H4 (cell line): ENCODE measurements at places on chromosomes 6 and 20. TPM values are rescaled to one million over a fixed set of nuclear protein-coding genes. Genes with fewer than 3 reads are reported as not detected.

The COL21A1 gene
- 0.25 and 0.41 TPM in 2 replicates for total RNA-seq

GRCh38 chr20:2705931-2706645 lies 13.5 kb downstream of the EBF4 start:
- DNase-seq, result no peak

DNA sequence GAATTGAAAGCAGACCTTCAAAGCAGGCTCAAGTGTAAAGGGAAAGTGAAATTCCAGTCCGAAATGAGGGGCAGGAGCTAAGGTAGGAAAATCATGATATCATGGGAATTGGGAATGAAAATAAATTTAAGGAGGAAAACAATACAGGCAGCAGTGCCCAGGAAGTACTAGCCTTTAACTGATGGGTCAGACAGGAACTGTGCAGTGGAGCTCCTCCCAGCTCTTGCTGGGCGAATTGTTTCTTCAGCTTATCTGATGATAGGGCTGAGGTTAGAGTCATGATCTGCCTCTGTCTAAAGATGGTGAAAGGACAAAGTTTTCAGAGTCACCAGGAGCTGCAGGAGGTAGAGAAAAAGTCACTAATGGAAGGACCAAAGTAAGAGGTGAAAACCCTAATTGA lies 457.9 kb upstream of the PTCHD4 start:
- DNase-seq, result peak; percentile 10

The CDH4 gene
- 0.14 and 0.16 TPM in 2 replicates for total RNA-seq

GRCh38 chr20:49668181-49668877 lies 45.3 kb downstream of the B4GALT5 start:
- no peak for DNase-seq

GRCh38 chr20:36454698-36455427 lies 86.5 kb upstream of the MYL9 start:
- no peak for DNase-seq

GRCh38 chr6:148971031-148971927 lies 224.4 kb downstream of the UST start:
- DNase-seq, result no peak

GRCh38 chr6:56072856-56073255 lies 174.5 kb downstream of the COL21A1 start:
- peak; percentile 50 for DNase-seq

The FRK gene
- 0.21 and 0.39 TPM in 2 replicates for total RNA-seq

- DNase-seq, result no peak
Measured at GRCh38 chr6:154012852-154013251, 26.2 kb upstream of the OPRM1 start.

GRCh38 chr6:64712606-64713005 lies 994.4 kb downstream of the EYS start:
- no peak for DNase-seq

The RSPO3 gene
- total RNA-seq, result 0.10 TPM in 1 of 2 replicates, not detected in the other

- no peak for DNase-seq
Measured at GRCh38 chr6:140871911-140872310, 1260.8 kb upstream of the GJE1 start.

The SCRT2 gene
- not detected in 2 replicates for total RNA-seq

GRCh38 chr6:130882370-130882769 lies 55.2 kb downstream of the SMLR1 start:
- no peak for DNase-seq

DNA sequence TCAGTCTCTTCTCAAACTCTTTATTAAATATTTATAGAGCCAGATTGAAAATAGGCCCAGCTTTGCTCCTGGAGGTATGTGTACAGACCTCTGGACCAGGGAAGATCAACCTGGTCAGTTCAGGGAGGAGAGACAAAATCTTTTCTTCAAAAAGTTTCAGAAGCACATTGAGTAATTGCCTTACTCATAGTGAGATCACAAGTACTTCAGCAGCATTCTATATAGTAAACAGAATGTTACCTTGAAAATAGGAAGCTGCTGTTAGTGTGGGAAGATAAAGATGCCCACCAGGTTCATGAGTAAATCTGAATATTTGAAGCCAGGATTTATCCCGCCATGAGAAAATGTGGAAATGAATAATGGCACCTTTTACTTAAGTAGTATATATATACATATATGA lies 665.9 kb upstream of the CITED2 start:
- DNase-seq, result no peak

The LTB gene
- not detected in 2 replicates for total RNA-seq

DNA sequence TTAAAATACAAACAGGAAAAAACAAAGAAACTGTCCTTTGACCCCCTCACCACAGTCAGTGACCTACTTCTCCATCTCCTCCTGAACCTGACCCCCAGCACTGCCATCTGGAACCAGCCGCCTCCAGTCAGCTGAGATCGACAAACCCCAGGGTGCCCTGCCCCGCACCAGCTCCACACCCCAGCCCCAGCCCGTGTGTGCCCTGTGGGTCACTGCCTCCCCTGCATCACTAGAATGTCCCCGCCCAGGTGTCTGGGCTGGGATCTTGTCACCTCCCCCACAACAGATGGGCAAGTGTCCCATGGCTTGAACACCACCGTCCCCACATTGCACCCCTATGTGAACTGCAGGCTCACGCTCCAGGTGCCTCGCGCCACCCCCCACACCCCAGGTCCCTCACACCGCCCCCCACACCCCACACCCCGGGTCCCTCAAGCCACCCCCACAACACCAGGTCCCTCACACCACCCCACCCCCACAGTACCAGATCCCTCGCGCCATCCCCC lies 13.3 kb downstream of the TAF4 start:
- DNase-seq, result no peak

- no peak for DNase-seq
Measured at GRCh38 chr6:143098054-143098671, 37.5 kb downstream of the AIG1 start.

GRCh38 chr6:35417979-35418661 lies 34.0 kb upstream of the FANCE start:
- DNase-seq, result no peak

GRCh38 chr20:8807480-8808201 lies 261.2 kb upstream of the PLCB4 start:
- no peak for DNase-seq

The BICRAL gene
- 2.3 and 3.4 TPM in 2 replicates for total RNA-seq

The NCR2 gene
- total RNA-seq, result not detected in 2 replicates

- DNase-seq, result no peak
Measured at GRCh38 chr6:100266494-100267401, 198.0 kb downstream of the SIM1 start.

DNA sequence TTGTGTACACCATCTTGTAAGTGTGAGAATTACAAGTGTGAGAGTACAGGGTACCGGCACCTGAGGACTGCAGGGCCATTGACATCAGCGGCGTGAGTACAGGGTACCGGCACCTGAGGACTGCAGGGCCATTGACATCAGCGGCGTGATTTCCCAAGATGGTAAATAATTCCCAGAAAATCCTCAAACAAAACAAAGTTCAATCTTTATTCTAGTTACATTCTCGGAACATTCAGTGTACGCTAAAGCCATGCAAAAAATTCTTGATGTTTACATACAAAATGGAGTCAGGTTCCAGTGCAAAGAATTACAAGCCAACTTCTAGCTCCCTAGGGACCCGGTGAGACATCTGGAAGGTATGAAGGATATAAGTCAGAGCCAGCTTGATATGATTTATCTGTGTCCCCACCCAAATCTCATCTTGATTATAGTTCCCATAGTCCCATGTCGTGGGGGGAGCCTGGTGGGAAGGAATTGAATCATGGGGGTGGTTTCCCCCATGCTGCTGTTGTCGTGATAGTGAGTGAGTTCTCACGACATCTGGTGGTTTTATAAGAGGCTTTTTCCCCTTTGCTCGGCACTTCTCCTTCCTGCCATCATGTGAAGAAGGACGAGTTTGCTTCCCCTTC lies 172.7 kb downstream of the TTLL2 start:
- no peak for DNase-seq

The UNC93A gene
- not detected in 2 replicates for total RNA-seq

The CDH26 gene
- total RNA-seq, result 0.21 TPM in 1 of 2 replicates, not detected in the other

The VSX1 gene
- total RNA-seq, result not detected in 2 replicates

The CRYBG1 gene
- total RNA-seq, result 10.2 and 10.4 TPM in 2 replicates

The TMX4 gene
- total RNA-seq, result 21.8 and 27.4 TPM in 2 replicates

The NOL4L gene
- total RNA-seq, result 10.6 and 13.0 TPM in 2 replicates

DNA sequence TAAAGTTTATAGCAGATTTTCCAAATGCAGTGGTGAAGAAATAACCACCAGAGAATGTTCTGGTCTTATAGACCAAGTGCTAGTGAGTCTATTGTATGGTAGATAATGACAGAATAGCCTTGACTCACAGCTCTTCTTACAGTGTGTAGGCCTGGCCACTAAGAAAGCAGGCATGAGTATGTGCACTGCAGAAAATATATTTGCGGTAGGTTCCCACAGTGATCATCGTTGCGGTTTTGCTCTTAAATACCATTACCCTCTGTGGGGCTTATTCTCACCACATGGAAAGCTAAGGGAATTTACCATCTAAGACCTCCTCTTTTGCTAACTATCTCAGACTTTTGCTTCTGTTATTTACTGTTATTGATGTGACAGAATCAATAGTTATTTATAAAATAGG lies 212.3 kb upstream of the SYNDIG1 start:
- DNase-seq, result peak; percentile 6

The TTK gene
- total RNA-seq, result 27.1 and 32.3 TPM in 2 replicates

DNA sequence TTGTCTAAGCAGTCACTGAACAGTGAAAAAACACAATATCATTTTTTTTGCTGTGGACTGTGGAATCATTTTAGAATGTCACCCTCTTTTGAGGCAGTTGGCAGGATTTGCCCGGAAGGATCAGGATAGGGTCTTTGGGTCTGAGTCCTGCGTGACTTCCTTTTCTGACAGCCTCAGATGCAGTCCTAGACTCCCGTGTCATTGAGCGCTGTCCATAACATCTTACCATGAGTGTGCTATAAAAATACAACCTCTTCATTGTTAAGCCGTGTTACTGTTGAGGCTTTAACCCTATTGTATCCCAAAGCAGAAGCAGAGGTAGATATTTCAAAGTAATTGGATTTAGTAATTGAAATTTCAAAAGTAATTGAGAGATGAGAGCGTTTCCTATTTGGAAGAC lies 30.6 kb downstream of the ARID1B start:
- DNase-seq, result no peak

DNA sequence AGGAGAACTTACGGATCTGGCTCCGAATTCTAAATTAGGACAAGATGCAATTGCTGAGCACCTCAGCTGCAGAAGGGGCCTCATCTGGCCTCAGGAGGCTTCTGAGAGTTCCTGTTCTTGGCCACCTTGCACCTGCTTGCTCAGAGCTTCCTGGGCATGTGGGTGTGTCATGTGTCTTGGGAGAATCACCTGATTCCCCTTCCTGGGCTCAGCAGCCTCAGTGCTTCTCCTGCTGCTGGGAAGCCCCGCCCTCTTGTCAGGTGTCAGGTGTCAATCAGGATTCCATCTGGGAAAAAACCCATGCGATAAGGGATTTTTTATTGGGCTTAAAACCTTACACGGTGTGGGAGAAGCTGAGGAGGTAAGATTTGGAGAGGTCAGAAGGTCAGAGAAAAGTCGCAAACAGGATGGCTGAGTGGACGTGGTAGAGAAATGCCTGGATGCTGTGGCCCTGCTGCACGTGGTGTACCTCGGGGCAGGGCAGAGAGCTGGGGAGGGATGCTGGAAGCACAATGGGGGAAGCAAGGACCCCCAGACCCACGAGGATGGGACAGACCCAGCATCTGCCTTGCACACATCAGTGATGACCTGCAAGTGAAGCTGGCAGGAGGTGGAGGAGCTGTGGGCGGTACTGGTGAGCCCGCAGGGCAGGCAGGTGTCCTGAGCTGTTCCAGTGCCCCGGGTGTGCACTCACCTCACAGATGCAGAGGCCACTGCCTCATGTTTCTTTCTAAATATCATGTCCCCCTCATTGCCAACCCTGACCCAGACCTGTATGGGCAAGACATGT lies 170.8 kb downstream of the CDH4 start:
- DNase-seq, result no peak

DNA sequence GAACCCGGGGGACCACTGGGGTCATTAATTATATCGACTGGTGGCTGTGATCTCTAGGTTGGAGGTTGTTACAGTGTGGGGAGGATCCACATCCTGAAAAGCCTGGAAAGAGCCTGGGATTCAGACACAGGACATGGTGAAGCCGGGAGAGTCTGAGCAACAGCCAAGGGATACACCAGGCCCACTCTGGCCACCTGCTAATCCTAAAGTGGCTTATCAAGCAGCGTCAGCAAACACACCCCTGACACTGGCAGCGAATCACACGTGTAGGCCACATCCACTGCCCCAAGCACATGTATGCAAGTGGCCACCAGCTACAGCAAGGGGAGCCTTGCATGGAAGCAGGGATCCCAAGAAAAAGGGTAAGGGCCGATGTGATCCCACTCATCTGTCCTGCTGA lies 41.0 kb downstream of the GFOD1 start:
- no peak for DNase-seq

The OPRL1 gene
- total RNA-seq, result 0.23 and 0.97 TPM in 2 replicates
